ENCODE measurements at places on chromosomes 5 and 9.

- DNase-seq, result no peak
Measured at GRCh38 chr5:164671640-164672039, 1166.2 kb downstream of the MAT2B start.

DNA sequence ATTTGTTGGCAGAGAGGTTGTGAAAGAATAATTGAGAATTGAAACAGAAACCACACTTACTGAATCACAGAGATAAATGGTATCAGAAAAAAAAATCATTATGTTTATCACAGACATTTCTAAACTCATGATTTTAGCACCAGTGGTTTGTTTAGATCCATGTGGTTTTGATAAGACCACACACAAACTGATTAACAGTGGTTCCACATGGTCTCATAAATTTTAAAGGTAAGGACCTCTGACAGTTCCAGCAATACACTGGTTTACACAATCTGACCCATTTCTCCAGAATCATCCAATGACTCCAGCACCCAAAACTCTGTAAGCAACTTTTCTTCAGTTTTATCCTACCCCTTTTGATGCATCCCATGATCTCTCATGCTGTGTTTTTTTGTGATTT, 261.2 kb downstream of the ANXA1 start:
- DNase-seq, result no peak

- no peak for DNase-seq
Measured at GRCh38 chr5:139636207-139636792, 11.8 kb upstream of the CXXC5 start.

DNA sequence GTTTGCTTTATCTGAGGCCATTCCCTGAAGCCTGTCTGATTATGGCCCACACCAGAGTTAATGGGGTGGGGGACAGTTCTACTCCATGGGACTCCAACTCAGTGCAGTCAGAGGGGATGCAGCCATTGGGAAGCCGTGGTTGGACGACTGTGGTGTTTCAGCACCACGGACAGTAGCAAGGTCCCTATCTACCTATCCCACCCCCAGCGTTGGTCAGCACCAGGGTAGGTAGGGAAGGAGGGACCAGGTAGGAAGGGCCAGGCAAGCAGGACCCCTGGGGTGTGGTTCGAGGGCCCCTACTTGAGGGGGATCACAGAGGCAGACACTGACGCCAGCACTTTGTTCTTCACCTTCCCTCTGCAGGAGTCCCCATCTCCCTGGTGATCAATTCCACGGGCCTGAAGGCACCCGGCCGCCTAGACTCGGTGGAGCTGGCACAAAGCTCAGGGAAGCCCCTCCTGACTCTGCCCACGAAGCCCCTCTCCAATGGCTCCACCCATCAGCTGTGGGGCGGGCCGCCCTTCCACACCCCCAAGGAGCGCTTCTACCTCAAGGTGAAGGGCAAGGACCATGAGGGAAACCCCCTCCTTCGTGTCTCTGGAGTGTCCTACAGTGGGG, 33.2 kb downstream of the HMCN2 start:
- DNase-seq, result no peak

DNA sequence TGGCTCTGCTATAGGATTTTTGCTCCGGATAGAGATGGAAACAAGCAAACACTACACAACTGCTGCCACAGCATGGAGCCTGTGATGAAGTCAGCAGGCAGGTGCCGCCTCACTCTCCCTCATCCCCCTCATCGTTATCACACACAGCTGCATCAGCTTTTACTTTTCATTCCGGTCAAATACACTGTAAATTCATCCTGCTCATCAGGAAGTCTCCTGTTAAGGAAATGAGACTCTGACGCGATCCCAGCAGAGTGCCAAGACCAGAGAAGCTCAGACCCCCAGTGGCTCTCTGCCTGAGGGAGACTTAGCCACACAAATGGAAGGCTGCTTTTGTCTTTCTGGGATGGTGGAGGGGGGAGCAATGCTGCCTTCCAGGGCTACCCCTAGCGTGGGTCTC, 270.2 kb downstream of the ELAVL2 start:
- DNase-seq, result peak; percentile 72

DNA sequence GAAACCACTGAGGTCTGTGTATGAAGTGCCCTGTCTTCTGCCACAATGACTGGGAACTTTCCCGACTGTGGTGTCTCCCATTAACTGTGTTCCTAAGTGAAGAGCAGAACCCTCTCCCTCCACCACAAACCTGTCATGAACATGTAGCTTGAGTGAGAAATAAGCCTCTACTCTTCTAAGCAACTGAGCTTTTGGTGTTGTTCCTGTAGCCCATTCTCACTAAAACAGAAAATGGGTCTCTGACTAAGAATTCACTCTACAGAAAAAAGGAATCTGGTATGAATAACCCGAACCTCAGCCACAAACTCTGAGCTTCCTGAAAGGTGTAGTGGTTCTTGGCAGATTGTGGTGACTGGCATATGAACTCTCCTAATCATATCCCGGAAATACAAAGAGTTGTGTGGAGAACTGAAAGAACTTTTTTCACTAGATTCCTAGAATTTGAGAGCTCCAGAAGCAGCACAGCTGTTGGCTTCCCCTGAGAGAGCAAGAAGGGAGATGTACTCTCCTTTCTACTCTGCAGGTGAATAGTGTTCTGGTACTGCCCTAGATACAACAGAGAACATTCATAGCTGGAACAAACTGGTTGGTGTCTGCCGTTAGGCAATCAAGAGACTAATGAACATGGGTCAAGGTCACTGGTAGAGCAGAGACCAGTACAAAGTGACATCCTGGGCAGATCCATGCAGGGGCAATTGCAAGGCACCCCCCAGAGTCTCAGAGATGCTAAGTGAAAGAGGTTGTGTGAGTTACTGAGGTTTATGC, 283.8 kb downstream of the PDE4D start:
- DNase-seq, result peak; percentile 68
